ENCODE measurements at places on chromosomes 7 and 10.

DNA sequence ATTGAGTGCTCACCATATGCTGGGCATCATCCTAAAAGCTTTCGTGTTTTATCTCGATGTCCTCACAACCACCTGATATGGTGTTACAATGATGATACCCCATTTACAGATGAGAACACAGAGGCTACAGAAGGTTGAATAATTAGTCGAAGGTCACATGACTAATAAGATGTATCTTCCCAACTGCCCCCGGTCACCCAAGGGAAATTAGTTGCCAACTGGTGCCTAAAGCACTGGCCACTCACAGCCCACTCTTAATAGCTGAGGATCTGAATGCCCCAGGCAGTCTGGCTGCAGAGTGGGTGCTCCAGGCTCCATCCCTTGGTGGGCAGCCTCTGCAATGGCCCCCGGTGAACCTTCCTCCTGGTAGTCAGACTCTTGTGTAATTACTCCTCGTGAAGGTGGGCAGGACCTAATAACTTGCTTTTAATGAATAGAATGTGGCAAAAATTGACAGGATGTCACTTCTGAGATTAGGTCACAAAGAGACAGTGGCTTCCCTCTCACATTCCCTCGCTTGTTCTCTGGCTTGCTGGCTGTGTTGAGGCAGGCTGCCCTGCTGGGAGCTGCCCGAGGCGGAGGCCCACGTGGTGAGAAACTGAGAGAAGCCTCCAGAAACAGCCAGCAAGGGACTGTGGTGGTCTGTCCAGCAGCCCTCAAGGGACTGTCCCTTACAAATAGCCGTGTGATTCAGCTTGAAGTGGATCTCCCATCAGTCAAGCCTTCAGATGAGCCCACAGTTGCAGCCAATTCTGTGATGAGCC is 109.4 kb downstream of the ARHGAP22 start:
- no peak for DNase-seq

DNA sequence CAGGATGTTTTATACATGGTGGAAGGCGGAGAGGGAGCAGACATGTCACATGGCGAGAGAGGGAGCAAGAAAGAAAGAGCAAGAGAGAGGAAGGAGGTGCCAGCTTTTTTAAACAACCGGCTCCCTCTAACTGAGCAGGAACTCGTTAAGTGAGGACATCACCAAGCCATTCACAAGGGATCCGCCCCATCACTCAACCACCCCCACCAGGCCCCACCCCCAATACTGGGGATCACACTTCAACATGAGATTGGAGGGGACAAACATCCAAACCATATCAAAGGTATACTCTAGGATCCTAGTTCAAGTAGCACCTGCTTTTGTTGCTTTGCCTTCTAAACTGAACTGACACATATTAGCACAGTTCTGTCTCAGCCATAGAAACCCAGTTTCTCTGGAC is 141.9 kb upstream of the KLF14 start:
- no peak for DNase-seq

- DNase-seq: no peak
Measured at GRCh38 chr10:77393821-77394501, 243.6 kb downstream of the KCNMA1 start.

DNA sequence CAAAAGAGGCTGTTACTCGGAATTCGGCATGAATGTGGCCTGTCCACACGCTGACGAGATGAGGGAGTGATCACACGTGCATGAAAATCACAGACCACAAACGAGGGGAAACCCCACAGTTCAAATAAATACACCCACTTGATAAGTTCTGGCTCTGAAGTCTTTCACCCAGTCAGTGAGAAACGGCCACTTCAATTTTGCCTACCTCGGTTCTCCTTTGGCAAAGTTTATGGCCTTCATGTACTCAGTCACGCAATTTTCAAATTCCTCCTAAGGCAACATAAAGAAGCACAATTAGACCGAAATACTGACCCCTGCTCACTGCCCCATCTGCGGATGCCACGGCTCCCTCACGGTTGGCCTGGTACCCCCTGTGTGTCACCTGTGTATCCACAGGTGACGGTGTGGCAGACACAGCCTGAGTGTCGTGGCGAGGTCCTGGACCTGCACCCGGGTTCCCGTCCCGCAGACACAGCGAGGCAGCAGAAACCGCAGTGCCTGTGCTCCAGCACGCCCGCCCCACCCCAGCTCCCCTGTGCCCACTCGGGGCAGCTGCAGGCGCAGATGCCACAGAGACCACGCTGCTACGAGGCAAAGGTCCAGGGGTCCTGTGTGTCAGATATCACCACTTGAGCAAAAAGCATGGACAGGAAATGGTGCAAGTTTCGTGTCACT is 1.4 kb downstream of the CFAP46 start:
- DNase-seq: no peak

DNA sequence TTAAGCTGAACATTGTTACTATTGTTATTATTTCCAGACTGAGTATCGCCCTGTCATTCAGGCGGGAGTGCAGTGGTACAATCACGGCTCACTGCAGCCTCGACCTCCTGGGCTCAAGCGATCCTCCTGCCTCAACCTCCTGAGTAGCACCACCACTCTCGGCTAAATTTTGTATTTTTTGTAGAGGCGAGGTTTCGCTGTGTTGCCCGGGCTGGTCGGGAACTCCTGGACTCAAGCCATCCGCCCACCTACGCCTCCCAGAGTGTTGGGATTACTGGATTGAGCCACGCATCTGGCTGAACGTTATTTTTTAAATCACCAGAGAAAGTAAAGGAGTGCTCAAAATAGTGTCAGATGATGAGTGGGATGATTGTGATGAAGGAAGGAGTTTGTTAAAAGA is 1.4 kb upstream of the HNRNPF start:
- DNase-seq: no peak

- DNase-seq: no peak
Measured at GRCh38 chr10:128053356-128053755, 72.9 kb downstream of the MKI67 start.

GRCh38 chr7:141920281-141920680 is 4.1 kb downstream of the OR9A4 start:
- DNase-seq: no peak

DNA sequence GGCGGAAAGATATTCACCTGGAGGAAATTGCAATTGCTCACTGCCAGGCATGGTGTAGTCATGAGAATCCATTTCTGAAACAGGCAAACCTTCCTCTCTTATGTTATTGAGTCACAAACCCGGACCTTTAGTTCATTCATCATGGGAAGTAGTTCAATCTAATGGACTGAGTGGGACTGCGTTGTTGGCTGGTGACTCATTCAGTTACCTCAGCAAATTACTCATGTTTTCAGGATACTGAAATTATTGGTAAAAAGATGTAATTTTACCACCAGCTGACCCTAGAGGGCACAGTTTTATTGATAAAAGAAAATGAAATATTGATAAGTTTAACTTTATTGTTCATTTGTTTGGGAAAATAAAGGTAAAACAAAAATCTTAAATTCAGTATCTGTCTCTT is 1194.4 kb upstream of the SORCS1 start:
- DNase-seq: no peak

Data from stimulated activated CD4-positive, alpha-beta T cell treated with anti-CD3 and anti-CD28 coated beads, TNF-alpha, amount 100 ng/mL, for 1 hour (primary cell).